NCI-H526 treated with DMSO at 0.1 percent for 48 hours (cell line): ENCODE measurements at places on chromosomes 3 and 15.

DNA sequence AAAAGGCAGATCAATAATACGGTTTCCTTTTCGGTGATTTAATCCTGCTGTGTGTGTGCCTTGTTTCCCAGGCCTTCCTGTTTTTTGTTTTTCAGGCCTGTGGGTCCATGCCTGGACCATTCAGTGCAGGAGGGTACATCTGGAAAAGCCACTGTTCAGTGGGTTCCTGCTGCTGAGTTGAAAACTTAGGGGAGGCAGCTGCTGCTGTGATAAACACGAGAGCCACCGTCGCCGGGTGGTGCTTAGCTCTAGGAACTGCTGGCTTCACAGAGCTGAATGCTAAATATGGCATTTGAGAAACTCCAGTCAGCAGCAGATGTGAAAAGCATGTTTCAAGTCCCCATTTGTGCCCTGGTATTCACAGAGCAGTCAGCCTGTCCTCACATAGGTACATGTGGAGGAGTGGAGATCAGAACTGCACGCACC, 44.0 kb downstream of the SYNM start:
- no peak for DNase-seq

DNA sequence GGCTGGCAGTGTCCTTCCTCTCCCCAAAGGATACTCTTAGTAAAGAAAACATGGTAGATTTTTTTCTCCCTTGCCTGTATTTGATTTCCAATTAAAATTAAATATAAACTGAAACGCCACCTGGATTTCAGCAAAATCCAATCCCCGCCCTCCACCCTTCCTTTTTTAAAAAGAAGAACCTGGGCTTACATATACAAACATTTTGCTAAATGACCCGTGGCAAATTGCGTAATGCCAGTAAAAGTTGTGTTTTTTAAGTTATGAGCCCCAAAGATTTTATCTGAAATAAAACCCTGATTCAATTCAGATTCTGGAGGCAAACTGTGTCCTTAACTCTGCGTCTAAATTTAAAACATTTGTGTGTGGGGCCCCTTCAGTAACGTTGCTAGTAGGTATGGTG, 403.0 kb downstream of the FOXP1 start:
- no peak for DNase-seq

GRCh38 chr15:50126072-50126471, 7.0 kb upstream of the ATP8B4 start:
- DNase-seq: no peak

GRCh38 chr3:52118156-52118875, 35.9 kb downstream of the POC1A start:
- no peak for DNase-seq

- DNase-seq: no peak
These were observed 13.4 kb downstream of the IL12A start for GRCh38 chr3:160001850-160002623.

- DNase-seq: no peak
These were observed 73.1 kb upstream of the FBN1 start for GRCh38 chr15:48718646-48719045.
